H54 (cell line): ENCODE measurements at places on chromosomes 3 and 15.

GRCh38 chr15:58467121-58467721, 35.4 kb downstream of the LIPC start:
- no peak for DNase-seq

GRCh38 chr3:51934139-51934850, 7.4 kb downstream of the RRP9 start:
- DNase-seq, result no peak

DNA sequence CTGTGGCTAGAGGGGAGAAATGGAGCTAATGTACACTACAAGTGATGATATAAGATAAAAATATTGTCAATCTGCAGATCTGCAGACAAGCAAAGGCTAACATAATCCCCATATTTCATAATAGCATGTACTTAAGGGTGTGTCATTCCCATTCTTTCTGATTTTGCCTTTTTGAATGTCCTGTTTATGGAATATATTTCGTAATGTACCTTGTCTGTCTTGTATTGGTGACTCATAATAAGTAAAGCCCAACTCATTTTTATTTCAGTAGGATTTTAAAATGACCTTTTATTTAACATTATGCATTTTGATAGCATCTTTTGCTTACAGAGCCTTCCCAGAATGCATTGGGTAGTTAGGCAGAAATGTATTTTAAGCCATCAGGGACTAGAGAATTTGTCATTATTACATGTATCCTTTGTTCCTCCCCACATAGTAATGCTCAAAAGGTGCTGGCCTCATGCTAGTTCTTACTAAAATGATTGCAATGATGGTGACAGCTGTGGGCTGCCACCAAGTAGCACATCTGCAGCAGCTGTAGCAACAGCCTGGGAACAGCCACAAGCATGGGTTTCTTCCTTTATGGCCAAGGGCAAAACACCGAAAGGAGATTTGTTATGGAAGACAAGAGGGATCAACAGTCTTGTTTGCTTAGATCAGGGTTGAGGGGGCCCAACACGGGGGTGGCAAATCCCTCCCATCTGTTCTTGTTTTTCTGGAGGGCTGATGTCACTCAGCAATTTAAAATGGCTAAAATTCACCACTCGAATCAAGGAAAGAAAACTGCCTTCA, 188.5 kb downstream of the CADPS start:
- DNase-seq, result no peak

- no peak for DNase-seq
Measured at GRCh38 chr3:45693941-45694521, 4.8 kb downstream of the SACM1L start.

DNA sequence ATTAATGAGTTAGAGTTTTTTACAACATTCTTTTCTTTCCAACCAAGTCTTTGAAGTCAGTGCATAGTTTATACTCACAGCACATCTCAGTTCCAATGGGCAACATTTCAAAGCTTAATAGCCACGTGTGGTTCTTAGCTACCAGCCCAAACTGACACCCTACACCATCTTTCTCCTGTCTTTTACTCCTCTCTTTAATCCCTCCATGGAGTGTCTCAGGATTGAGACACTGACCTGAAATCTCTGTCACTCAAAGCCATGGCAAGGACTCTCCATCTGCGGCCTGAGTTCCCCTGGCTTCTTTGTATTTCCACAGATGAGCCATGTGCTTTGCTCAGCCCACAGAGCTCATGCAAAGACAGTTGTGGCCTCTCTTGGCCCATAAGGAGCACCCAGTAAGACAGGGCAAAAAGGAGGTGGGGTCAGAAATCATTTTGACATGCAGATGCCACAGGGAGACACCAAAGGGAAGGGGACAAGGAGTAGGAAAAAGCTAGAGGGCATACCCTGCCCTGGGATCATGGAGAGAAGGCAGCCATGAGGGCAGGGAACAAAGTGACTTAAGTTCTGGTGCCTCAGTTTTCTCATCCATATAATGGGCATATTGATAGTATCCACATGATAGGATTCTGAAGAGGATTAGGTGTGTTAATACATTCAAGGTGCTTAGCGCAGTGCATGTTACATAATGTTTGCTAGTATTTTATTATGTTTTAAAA, 493.6 kb upstream of the PROK2 start:
- no peak for DNase-seq

DNA sequence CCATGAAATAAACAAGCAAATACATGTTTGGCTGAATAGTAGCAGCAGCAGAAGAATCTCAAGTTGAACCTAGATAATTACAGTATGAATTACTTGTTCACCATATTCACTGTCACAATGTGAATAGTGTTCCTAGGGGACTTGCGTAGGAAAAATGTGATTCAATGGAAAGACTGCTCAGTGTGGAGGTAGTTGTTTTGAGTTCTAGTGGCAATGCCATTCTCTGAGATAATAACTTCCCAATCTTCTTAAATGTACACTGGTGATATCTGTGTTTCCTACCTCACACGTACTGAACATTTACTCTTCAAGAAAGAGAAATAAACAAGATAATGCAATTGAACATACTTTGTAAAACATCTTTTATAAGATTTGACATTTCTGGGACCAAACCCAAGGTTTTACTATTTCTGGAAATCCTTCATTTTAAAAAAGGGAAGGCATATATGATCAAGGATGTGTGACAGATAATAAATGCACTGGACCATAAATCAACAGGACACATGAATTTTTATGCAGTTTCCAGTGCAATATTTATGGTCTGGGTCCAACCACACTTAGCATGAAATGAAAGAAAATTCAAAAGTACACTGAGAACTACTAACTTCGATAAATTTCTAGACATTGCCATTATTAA, 598.3 kb upstream of the ZNF385D start:
- DNase-seq, result no peak
